ENCODE measurements at places on chromosomes 1 and 21. TPM values are rescaled to one million over a fixed set of nuclear protein-coding genes. Genes with fewer than 3 reads are reported as not detected.

OR2L2 gene
- total RNA-seq = 0.46 TPM

GBP7 gene
- 0.19 TPM for total RNA-seq

DNA sequence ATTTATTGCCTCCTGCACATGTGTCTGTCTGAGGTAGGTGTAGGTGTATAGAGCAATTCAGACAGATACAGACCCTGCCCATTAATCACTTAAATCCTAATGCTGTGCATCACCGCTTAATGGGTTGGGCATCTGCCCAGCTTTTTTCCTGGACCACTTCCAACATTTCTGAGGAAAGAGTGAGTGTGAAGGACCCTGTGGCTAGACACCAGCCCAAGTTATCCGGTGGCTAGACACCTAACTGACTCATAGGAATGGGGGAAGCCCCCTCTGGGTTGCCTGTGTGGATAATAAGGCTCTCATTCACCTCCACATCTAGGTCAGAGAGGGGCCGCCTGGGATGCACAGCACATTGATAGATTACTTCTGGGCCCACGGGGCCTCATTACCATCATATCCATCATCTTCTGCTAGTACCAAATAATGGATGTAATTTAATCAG lies 121.1 kb upstream of the RAVER2 start:
- no peaks in the 10 kb centered on the region for H3K36me3 ChIP-seq
- H3K27ac ChIP-seq = no peak overlapping the region
- H3K4me1 ChIP-seq = no peaks in the 10 kb centered on the region
- DNase-seq = no peak

- no peaks in the 10 kb centered on the region for H3K4me1 ChIP-seq
- H3K36me3 ChIP-seq = no peaks in the 10 kb centered on the region
- no peak overlapping the region for H3K27ac ChIP-seq
- H3K4me3 ChIP-seq = no peak overlapping the region
- DNase-seq = no peak
Observed at GRCh38 chr1:97680470-97680869, 240.4 kb downstream of the DPYD start.

GRCh38 chr1:68827261-68827660 lies 330.4 kb upstream of the DEPDC1 start:
- no peaks in the 10 kb centered on the region for H3K36me3 ChIP-seq
- H3K4me1 ChIP-seq = no peaks in the 10 kb centered on the region
- H3K27ac ChIP-seq = no peak overlapping the region
- DNase-seq = no peak
- no peak overlapping the region for H3K4me3 ChIP-seq

GRCh38 chr21:45875881-45876280 lies 105.7 kb upstream of the COL6A1 start:
- no peaks in the 10 kb centered on the region for H3K4me1 ChIP-seq
- H3K27me3 ChIP-seq = no peaks in the 10 kb centered on the region
- H3K36me3 ChIP-seq = no peaks in the 10 kb centered on the region
- no peak for DNase-seq
- no peak overlapping the region for H3K4me3 ChIP-seq

GRCh38 chr21:44820851-44821250 lies 3.0 kb upstream of the SUMO3 start:
- no peak overlapping the region for H3K4me3 ChIP-seq
- no peak overlapping the region for H3K27ac ChIP-seq

Data from naive thymus-derived CD4-positive, alpha-beta T cell (primary cell).